WERI-Rb-1 (cell line): ENCODE measurements at places on chromosomes 12 and 14.

DNA sequence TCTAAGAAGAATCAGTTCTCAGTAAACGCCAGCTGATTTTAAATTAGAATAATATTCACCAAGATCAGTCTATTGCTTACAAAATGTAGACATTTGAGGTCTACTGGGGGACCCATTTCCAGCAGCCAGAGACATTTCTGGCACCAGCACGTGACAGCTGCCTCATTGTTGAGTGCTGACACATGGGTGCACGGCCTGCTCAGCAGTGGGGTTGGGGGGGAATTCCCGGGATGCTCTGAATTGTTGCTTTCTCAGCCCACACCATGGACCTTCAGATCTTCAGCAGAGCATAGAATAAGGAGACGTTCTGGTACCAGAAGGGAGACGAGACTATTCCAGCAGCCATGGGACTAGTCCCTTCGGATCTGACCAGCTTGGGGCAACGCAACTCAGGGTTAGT, 18.3 kb downstream of the PLEKHG7 start:
- DNase-seq, result no peak

DNA sequence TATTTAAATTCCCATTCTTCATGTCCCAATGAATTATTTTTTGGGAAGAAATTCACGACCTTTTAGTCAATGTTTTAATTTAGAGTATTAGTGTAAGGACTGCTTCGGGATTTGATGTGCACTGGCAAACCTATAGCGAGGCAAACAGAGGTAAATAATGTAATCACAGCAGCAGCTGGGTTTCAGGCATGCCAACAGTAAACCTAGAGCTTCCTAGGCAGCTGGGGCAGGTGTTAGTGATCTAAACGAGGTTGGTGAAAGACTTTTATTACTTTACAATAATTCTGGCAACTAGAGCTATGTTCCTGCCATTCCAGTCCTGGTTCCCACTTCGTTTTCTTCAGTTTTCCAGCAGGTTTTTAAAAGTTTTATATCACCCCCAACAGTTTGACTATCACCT, 1036.4 kb upstream of the FOXG1 start:
- DNase-seq, result no peak

DNA sequence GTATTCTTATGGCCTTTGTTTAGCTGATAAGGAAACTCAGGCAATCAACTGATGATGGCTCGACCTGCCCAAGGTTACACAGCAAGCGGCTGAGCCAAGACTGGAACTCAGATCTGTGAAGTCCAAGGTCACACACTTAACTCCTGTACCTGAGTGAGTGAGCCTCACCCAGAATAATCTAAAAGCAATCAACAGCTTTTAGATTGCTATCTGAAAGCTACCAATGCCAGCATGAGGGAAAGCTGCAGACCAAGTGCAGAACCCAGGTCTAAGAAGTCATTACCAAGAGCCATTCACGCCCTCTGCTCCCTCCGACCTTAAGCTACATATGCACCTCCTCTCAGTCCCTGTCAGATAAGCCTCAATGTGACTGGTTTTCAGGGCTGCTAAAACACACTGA, 12.1 kb downstream of the APPL2 start:
- DNase-seq, result no peak

DNA sequence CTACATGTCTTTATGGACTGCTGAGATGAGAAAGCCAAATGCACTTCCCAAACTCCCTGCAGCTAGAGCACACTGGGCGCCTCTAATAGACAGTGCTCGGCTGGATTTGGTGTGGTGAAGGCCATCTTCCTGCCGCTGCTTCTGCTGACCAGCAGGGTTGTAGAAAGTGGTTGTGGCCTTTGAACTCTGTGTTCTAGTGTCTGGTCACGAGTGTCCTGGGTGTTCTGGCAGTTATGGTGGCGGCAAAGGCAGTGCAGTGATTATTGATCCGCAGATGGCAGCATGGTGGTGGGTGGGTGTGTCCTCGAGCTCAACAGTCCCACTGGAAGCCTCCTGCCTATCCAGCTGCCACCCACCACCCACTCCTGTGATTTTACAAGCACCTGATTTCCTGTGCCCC, 43.4 kb downstream of the SMIM41 start:
- DNase-seq, result no peak

- DNase-seq, result no peak
These were observed 1224.1 kb upstream of the SEL1L start for GRCh38 chr14:82757776-82758175.
